ENCODE measurements at places on chromosomes 13 and 19.

DNA sequence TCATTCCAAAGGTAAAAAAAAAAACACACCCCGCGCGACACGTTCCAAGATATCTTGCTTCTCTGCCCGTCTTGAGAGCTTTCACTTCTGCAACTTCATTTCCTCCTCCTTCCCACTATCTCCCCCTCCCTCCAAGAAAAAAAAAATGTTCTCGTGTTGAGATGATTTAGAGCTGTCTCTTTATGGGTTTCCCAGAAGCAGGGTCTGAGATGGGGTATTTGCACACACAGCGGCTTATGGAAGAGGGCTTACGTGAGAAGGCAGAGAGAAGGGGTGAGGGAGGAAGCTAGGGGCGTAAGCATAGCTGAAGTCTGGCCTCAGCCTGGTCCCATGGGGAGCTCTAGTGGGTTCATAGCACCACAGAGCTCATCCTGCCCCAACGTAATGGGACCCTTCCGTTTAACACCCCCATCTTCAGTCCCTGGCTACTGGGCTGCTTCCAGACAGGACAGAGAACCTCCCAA lies 31.3 kb upstream of the USE1 start:
- no peak for DNase-seq

DNA sequence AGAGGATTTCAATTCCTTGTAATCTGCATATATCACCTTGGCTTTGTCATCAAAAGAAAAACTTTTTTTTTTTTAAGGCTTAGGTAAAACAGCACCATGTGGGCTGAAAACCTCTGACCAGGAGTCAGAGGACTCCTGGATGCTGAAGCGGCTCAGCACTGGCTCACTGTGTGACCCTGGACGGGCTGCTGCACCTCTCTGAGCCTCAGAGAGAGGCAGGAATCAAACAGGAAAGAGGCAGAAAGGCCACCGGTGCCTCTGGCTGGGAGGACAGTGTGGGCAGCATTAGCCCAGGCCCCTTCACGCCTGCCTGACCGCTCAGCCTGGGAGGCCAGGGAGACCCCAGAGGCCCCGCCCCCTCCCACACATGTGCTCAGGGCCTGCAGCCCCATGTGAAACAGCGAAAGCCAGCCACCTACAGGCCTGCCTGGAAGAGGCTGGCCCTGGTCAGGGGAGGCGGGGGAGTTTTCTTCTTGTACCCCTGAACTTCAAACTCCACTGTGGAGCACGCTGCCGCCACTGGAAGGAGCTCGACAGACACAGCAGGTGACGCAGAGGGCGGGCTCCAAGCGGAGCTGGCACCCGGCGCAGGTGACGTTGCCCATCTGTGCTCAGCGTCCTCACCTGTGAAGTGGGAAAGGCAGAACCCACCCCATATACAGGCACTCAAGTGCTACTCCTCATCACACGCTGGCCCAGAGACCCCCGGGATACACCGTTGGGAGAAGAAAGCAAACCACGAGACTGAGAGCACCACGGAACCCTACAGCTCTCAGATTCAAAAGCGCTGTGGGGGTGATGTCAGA lies 39.7 kb downstream of the MLLT1 start:
- no peak for DNase-seq

DNA sequence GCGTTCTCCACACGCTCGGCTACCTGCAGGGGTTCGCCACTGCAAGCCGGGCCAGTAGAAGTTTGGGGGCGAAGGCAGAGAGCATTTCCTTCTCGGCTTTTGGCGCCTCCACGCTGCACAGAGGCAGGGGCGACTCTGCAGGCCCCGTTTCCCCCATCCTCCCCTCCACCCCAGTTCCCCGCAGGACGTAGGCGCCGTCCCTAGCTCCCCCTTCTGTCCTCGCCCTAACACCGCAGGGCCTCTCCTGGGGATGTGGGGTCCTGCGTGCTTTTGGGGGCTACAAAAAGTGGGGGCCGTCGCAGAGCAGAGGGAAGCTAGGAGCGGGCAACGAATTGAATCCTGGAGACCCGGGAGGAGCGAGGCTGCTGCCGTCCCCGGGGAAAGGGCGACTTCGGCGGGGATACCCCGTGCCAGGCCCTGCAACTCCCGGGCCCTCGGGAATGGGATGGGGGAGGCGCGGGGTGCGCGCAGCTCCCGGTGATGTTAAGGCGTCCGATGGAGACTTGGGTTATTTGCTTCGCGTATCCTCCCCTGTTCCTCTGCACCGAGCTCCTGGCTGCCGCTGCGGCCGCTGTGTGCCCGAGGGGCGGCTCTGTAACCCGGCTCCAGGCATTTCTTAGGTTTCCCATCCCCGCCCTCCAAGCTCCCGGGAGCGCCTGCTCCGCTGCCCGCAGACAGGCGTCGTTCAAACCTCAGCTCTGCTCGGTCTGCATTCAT lies 255.9 kb upstream of the SOX21 start:
- DNase-seq, result no peak

DNA sequence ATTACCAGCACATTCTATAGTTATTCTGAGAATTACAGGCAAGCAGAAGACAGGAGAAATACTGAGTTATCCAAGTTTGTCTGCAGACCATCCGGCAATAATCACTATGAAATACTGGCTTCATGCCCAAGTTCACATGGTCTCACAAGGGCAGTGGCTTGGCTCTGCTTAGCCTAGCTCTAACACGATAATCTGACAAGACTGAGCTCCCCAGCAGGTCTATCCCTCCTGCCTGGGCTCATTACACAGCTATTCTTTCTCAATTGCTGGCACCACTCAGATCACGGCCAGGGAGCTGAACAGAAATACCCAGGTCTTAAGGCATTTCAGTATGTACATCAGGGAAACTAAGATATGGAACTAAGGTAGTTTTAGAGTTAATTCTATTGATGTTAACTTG lies 361.6 kb upstream of the PCDH20 start:
- DNase-seq, result no peak

- DNase-seq, result no peak
These were observed 5.8 kb downstream of the ZNF30 start for GRCh38 chr19:34932494-34932893.

DNA sequence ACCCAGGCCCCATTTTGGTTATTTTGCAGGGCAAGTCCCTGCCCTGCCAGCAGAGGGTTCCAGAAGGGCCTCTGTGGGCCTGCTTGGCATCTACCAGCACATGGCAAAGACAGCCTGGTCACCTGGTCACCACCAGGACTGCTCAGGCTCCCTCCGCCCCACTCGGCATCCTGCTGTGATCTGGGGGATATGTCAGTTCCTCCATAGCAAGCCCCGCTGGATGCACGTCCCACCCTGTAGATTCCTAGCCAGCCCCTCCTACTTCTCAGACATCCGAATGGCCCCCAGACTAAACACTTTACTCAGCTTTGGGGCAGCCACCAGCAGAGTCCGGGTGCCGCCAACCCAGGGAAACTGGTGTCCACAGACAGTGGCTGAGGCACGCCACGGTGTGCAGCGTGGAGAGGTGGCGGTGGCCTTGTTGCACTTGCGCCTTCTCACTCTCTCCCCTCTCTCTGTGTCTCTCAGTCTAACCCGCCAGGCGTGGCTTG lies 31.8 kb upstream of the USE1 start:
- no peak for DNase-seq

DNA sequence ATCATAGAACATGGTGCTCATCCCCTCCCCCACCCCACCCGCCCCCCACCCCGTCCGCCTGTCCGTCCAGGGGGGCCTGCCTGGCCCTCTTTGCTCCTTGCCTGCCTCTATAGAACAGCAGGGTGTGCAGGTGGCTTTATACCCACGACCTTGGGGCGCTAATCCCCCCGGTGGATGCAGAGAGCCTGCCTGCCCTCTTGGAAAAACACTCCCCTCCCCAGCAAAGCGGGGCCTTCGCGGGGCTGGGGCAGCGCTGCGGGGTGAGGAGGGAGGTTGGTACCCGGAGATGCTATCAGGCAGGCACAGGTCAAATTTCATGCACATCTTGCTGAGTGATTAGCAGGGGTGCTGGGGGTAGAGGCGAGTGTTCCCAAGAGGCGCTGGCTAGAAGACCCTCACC lies 21.9 kb downstream of the RFX1 start:
- no peak for DNase-seq

- no peak for DNase-seq
These were observed 1736.2 kb downstream of the SLITRK5 start for GRCh38 chr13:89407357-89407756.

DNA sequence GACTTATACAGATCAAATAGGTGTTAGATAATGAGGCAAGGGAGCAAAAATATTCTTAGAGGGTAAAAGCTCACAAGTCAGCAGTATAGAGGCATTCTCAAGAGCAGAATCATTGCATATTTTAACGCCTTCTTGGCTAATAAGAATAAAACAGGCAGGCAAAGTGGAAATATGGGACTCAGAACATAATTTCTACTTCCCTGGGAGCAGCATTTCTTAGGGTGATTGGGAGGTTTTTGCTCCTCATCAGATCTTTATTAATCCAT lies 39.6 kb downstream of the LHFPL6 start:
- no peak for DNase-seq

GRCh38 chr19:57363688-57364181 lies 384 bp downstream of the TRAPPC2B start:
- no peak for DNase-seq

- DNase-seq, result no peak
These were observed 943 bp downstream of the ZNF302 start for GRCh38 chr19:34678421-34678820.

DNA sequence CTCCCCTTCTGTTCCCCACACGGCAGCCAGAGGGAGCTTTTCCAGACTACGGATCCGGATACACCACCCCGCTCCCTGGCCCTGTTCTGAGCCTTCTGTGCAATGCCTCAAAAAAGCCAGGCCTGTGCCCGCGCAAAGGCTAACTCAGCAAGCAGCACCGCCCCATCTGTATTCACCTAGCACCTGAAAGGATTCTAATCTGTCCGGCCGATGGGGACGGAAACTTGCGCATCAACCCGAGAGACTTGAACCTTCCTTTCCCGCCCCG lies 589 bp downstream of the ZBTB45 start:
- DNase-seq, result peak; percentile 49

DNA sequence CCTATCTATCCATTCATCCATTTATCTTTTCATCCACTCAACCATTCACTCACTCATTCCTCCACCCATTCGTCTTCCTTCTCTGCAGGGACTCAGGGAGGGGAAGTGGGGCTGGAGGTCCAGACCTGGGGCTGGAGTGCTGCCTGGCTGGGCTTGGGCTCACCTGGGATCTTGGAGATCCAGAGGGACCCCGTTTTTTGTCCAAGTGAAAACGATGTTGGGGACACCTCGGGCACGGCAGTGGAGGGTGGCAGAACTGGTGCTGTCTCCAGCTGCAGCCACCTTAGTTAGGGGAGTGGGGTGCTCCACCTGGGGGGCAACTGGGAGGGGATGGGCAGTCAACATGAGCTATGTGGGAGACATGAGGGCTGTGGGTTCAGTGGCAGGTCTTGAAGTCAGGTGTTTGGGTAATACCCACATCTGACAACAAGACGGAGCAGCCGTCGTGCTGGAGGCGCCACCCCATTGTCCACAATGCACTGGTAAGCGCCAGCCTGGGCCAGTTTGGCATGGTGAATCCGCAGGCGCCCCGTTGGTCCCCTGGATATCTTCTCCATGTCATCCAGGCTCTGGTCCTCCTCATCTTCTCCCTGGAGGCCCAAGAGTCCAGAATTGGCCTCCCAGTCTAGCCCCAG lies 10.2 kb downstream of the NPHS1 start:
- no peak for DNase-seq

DNA sequence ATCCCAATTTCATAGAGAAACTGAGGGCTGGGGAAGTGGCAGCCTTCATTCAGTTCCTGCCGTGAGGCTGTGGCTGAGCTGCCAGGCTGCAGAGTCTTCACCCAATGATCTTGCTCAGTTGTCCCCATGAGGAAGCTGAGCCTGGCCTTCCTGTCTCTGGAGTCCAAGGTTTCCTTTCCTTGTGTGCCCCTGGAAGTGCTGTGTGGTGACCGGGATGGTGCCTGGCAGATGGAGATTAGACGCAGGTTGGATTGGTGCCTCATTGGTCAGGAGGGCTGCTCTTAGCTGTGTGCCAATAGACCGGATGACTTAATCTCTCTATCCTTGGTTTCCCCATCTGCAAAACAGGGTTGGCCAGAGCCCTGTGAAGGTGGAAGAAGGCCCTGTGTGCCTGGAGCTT lies 24.6 kb downstream of the DNM2 start:
- DNase-seq, result no peak
